ENCODE measurements at places on chromosomes 6 and 20.

DNA sequence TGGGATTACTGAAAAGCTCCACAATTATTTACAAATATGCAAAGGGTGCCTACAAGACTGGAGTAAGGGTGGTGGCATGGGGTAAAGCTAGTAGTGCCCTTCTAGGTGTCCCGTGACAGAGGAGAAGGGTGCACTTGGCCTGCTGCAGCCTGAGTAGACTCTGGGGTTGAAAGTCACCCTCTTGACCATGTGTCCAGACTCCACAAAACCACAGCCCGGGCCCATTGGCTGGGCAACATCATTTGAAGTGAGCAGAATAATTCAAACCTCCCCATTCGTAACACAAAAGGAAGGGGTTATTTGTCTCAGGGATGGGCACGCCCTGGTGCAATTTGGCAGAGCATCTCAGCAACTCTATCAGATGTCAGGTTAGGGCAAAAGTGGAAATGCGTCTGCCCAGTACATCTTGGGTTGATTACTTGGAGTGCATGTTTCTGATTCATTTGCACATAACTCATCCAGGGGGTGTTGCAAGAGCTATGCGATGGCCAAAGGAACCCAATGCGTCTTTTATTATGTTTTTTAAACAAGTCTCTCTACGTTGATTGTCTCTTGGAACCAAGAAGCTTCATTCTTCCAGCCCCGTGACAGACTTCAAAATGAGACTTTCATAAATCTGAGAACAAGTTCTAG, 56.7 kb downstream of the ISM1 start:
- no peak for DNase-seq

DNA sequence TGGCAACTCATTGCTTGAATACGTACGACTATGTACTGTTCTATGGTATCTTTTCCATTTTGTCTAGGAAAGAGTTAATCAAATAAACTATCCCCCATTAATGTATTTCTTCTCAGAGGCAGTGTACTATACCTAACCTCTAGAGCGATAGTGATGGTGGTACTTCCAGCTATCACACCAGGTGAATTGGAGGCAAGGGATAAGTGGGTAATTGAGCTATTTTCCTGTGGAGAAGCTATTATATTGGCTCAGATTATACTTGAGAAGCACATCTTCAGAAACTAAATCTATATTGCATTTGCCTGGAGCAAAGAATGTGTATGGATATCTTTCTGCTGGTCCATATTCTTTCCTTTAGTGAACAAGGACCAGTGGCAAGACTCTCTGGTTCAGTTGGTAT, 430.7 kb upstream of the KHDRBS2 start:
- DNase-seq = no peak

GRCh38 chr6:24079076-24079475, 46.9 kb upstream of the NRSN1 start:
- DNase-seq = no peak

DNA sequence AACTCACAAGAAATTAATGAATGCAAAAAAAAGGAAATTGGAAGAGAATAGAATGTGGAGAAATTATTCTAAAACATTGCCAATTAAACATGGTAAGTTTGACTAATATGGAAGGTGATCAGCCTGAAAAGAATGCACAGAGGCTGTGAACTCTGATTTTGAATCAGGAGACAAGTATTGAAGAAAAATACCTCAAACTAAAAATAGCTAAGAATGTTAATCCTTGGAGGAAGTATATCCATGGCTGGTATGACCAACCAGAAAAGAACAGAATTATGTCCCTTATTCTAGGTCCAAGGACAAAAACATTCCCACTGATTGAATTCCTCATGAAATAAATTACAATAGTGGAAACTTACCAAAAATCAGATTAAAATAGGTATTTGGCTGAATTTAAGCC, 7.3 kb upstream of the RIMS1 start:
- no peak for DNase-seq

- no peak for DNase-seq
These were observed 39.6 kb downstream of the VEGFA start for GRCh38 chr6:43809417-43810305.

- DNase-seq = no peak
These were observed 170.2 kb downstream of the MTFR2 start for GRCh38 chr6:136079701-136080565.

GRCh38 chr20:50346374-50347283, 156.0 kb downstream of the CEBPB start:
- DNase-seq = peak; percentile 51

GRCh38 chr6:143164565-143165105, 103.9 kb downstream of the AIG1 start:
- no peak for DNase-seq

DNA sequence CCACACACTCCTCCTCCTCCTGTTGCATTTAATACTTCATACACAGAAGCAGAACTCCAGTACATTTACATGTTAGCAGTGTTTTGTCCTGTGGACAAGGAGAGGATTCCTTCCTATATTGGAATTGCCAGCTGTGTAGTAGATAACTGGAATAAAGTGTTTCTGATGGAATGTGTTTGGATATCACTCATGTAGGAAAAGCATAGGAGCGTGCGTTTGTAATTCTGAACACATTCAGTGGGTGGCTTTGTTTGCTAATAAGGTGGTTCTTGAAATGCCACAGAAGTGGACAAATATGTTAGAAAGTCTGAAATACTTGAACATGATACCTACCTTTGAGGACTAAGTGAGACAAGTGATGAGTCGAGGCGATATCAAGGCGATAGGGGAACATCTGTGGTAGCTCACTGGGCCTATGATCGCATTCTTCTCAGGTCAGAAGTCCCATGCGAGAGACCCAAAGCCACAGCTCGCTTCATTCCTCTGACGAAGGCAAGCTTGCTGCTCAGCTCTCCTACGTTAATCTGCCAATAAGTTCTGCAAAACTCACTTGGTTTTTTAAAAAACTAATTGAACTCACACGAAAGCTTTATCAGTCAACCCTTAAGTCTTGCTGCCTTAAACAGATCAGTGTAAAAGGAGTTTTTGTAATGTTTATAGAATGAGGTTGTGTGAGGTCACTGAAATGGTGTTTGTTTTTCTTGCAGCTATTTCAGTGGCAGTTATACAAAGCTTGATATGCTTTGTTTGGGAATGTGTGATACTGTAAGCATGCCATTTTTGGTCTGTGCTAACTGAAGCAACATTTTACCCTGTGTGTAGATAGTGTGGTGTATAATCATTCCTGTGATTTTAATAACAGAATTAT, 159.9 kb downstream of the SOX4 start:
- DNase-seq = no peak

DNA sequence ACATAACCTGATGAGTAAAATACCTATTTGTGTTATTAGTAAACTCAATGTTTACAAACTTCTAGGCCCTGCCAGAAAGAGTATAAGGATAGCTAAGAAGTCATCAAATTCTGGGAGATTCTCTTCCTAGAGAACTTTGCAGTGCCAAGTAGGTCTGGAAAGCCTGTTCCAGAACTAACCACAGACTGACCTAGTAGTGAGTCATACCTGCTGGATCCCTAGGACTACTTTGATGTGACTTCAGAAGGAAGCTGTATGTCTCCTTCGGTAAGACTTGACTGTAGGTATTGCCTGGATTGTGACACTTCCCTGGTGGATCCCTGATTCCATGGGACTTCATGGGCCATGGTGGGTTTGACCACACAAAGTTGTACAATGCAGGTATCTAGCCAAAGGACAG, 131.7 kb downstream of the DNAH8 start:
- no peak for DNase-seq

GRCh38 chr20:24916412-24916811, 32.7 kb upstream of the CST7 start:
- DNase-seq = no peak

GRCh38 chr6:30238178-30238795, 25.1 kb upstream of the TRIM26 start:
- DNase-seq = no peak

GRCh38 chr6:34346175-34347119, 46.0 kb downstream of the NUDT3 start:
- no peak for DNase-seq

DNA sequence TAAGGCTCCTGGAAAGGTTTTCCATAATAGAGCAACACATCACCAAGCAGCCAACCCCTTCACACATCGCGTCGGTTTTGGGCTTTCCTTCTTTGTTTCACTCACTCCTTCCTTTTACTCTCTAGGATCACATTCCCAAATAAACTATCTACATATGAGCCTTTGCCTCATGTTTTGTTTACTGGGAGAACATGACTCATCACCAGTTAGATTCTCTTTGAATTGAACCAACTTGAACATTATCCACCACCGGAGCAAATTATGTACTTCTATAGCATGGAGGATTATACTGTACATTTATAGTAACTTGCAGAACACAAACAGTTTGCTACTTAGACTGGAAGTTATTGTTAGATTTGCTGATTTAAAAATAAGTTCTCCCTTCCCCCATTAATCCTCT, 41.0 kb downstream of the SAMD5 start:
- no peak for DNase-seq

DNA sequence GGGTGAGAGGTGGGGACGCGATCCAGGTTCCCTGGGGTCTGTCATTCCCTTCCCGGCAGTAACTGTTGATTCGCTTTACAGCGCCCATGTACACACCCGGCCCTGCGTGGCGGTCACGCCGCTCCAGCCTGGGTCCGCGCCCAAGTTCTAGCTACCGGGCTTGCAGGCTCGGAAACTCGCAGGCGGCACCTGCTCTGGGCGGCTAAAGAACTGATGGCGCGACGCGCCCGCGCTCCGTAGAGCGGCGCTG, 1.4 kb upstream of the POU3F2 start:
- DNase-seq = no peak
